ENCODE measurements at places on chromosomes 5 and 9.

- DNase-seq = no peak
These were observed 21.9 kb upstream of the PDCD1LG2 start for GRCh38 chr9:5488221-5489008.

DNA sequence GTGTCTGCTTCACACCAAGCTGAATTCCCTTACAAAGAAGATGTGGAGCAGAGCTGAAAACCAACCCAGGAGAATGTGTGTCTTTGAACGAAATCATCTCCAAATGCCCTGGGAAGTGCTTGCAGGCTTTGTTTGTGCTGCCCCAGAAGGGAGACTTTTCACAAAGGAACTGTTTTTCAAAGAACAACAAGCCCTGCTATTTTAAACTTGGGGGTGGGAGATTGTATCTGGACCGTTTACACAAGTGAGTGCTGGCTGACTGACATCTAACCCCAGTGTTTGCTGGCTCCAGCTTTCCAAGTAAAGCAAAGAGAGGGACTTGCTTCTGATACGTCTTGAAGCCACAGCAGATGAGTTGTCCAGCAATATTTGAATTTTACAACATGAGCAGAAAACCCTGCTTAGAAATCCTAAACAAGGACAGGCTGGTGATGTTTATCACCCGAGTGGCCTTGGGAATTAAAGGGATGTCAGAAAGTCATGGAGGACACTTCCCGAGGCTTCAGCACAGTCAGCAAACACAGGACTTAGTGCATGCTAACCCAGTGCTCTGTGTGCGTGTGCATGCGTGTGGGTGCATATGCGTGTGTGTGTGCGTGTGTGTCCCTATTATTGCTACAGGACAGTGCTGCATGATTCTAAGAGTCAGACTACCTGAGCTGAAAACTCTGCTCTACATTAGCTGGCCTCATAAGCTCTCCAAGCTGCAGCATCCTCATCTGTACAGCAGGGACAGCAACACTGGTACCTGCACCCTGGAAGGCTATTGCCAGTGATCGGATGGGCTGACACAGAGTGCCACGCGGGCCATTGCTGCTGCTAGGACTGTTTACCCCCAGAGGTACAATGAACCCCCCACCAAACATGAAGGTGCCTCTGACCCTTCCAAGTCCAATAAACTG lies 1.4 kb downstream of the ADAMTS12 start:
- no peak for DNase-seq

GRCh38 chr9:81108391-81108790 lies 581.0 kb downstream of the TLE1 start:
- no peak for DNase-seq

GRCh38 chr5:113005454-113005853 lies 28.9 kb downstream of the DCP2 start:
- DNase-seq = no peak

DNA sequence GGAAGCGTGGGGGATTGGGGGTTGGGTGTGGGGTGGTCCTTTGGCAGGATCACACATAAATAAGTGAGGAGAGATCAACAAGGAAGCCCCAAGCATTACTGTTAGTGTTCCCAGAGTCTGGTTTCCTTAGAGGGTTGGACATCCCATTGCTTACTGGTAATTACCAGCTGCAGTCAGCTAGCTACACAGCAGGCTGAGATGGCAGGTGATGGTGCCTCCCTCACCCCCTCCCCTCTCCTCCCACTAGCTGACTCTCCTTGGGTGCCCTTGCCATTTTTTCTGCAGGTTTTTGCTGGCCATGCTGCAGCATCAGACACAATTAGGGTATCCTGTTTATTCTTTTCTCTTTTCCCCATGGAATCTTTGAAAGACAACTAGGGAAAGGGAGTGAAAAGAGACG lies 107.5 kb upstream of the TLR4 start:
- DNase-seq = no peak

DNA sequence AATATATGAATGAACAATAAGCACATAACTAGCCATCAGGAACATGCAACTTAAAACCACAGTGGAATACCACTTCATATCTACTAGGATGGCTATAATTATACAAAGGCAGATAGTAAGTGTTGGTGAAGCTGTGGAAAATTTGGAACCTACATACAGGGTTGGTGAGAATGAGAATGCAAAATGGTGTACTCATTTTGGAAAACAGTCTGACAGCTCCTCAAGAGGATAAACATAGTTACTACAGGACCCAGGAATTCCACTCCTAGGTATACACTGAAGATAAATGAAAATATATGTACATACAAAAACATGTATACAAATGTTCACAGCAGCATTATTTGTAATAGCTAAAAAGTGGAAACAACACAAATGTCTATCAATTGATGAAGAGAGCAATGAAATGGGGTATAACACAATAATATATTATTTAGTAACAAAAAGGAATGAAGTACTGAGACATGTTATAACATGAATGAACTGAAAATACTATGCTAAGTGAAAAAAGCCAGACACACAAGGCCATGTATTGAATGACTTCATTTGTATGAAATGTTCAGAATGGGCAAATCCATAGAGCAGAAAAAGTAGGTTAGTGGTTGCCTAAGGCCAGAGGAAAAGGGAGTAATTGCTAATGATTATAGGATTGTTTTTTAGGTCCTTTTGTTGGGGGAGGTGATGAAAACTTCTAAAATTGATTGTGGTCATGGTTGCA lies 31.2 kb upstream of the CDK5RAP2 start:
- DNase-seq = no peak

DNA sequence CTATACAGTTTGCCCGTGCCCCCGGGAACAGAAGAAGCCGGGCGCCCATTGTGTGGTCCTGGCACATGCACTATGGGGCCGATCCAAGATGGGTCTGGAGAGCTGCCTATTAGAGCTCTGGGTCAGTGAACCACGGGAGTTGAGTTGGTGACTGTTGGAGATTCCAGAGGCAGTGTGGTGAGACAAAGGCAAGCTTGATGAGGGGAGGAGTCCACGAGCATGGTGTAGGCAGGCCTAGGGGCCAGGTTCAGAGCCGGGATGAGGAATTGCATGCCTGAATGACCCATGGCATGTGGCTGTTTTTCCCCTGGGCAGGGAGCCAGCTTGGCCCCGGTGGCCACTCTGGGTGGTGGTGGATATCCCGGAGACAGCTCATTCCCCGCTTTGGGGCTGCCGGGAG lies 84.4 kb upstream of the STC2 start:
- DNase-seq = no peak

GRCh38 chr9:114591849-114592248 lies 4.3 kb downstream of the ATP6V1G1 start:
- no peak for DNase-seq

GRCh38 chr5:118687661-118688621 lies 300.4 kb downstream of the DTWD2 start:
- DNase-seq = no peak

- no peak for DNase-seq
These were observed 87.3 kb upstream of the SLC44A1 start for GRCh38 chr9:105157171-105157583.

DNA sequence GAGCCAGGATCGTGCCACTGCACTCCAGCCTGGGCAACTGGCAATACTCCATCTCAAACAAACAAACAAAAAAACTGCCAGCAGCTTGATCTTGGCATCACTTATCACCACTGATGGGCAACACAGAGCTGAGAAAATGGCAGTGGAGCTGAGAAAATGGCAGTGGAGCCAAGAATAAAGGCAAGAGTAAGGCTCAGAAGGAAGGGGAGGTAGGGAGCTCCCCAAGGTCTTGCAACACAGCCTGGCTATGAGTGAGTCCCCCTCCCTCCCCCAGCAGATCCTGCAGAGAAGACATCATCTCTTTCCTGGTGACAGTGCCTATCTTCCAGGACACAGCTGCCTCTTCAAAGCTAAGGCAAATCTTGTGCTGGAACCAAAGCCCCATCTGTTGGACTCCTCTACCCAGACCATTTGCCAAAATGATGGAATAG lies 70.3 kb downstream of the UGCG start:
- DNase-seq = no peak

GRCh38 chr5:56148453-56148971 lies 84.6 kb downstream of the ANKRD55 start:
- no peak for DNase-seq

DNA sequence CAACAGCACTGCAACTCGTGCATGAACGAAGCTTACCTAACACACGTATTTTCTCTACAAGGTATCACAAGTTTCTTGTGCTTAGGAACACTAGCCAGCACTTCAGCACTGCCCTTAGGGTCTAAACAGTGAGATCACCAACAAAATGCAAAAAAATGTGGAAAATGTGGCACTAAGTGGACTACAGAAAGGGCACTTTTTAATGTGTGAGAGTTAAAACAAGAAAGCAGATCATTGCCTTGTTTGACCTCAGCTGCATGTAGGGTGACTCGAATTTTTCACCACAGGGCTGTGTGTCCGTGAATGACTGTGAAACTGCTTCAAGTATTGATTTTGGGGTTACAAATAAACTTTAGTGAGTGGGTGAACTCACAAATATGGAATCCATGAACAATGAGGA lies 90.5 kb downstream of the MARCHF3 start:
- no peak for DNase-seq
